ENCODE measurements at places on chromosomes 13 and 19.

DNA sequence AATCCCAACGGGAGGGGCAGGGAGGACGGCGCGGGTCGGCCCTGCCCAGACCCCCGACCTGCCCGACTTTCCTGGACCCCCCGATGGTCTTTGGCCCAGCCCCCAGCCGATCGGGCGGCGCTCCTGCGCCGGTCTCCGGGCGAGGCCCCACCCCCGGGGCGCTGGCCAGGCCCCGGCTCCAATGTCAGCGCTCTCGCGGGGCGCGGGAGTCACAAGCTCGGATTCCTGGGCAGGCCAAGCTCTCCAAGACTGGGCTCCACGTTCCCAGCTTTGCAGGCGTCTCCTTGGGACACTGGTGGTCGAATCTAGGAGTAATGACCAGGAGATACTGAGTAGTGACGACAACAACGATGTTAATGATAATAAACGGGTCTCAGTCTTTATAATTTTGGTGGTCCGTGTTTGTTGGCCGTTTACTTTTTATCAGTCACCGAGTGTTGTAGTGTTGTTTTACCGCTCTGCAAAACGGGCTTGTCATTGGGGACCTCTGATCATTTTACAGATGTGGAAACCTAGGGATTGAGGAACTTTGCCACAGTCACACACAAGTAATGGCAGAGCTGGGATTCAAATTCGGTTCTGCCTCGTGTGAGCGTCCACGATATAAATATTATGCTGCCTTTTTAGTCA, 545 bp downstream of the RAD23A start:
- DNase-seq: no peak

- DNase-seq: no peak
These were observed 238.3 kb upstream of the MAB21L1 start for GRCh38 chr13:35714588-35715377.

DNA sequence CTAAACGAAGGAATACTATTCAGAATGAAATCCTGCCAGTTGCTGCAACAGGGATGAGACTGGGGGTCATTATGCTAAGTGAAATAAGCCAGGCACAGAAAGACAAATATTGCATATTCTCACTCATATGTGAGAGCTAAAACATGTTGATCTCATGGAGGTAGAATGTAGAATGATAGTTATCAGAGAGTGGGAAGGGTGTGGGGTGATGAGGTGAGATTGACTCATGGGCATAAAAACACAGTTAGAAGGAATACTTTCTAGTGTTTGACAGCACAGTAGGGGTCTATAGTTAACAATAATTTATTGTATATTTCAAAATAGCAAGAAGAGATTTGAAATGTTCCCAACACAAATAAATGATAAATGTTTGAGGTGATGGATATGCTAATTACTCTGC, 7.8 kb upstream of the OR7C2 start:
- no peak for DNase-seq

GRCh38 chr13:111270126-111270525, 50.3 kb upstream of the TEX29 start:
- no peak for DNase-seq

DNA sequence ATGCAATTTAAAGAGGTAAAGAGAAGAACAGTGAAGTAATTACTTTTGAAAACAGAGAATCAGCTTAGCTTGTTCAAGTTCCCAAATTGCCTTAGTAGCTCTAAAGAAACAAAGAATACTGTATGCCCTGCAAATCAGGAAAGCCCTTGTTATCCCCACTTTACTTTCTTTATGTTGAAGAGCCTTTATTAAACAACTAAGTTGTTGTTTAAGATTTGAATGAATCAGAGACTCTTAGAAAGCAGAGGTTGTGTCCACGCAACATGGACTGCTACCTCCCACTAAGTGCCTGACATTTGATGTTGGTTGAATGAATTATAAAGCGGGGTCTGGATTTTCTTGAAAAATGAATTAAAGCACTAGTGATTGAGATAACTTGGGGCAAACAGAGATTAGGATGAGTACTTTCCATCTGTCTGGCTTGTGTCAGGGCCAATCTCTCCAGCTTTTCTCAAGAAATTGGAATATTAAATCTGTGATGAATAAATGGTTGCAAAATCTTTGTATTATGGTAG, 214.7 kb downstream of the POSTN start:
- no peak for DNase-seq

- DNase-seq: no peak
These were observed 504.4 kb downstream of the FGF9 start for GRCh38 chr13:22175241-22175640.

DNA sequence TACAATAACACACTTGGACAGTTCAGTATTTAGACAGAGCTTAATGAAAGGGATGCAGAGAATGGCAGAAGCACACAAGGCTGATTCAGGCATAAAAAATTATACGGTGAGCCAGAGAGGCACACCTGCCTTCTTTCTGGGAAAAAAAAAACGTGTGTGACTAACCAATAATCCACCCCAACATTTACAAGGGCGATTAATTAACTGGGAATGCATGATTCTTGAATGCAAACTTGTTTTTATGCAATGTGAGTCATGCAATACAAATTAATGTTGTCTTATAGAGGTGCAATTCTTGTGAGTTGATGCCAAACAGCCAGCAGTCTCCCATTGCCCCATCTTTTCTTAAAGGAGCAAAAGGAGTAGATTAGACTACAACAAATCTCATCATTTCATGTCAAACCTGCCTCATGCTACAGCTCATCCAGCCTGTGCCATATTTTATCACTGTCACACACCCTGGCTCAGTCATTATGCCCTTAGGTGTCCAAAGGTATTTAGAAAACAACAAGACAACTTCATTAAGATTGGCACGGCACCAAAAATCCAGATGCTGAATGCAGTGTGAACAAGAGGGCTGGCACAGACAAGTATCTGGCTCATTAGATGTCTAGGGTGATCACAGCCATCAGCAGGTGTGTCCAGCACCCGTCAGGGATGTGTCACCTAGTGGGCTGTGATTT, 721.1 kb downstream of the EFNB2 start:
- no peak for DNase-seq

DNA sequence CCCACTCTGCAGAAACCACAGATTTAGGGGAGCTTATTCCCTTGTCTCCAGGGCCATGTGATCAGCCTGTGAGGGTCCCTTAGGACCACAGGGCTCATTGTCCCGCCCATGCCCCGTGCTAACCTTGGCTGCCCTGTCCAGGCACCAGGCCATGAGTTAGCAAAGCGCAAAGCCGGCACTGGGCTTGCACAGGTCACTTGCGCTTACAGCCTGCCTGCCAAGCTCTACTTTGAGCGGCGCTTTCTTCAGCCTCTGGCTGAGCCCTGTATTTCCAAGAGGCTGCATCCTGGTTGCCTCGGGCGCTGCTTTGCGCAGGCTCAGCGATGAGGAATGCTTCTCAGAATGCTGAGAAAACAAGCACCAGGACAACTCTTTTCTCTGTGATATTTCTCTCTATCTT, 188.0 kb downstream of the TDRD3 start:
- no peak for DNase-seq

DNA sequence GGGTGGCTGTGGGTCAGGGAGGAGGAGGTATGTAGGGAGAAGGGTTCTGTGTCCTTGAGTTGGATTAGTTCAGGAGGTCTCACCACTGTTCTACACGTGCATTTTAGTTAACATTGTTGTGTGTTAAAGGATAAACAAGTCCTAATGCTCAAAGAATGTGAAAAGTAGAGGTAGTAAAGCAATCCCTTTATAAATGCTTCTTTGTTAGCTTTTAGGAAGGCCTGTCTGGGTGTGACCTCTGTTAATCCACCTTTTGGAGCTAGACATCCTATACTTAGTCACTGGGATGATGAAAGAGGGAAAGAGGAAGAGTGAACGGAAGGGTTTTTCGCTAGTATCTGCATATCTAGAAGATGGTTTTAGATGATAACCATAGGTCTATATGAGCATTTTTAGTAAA, 42.2 kb upstream of the FLT1 start:
- DNase-seq: no peak

DNA sequence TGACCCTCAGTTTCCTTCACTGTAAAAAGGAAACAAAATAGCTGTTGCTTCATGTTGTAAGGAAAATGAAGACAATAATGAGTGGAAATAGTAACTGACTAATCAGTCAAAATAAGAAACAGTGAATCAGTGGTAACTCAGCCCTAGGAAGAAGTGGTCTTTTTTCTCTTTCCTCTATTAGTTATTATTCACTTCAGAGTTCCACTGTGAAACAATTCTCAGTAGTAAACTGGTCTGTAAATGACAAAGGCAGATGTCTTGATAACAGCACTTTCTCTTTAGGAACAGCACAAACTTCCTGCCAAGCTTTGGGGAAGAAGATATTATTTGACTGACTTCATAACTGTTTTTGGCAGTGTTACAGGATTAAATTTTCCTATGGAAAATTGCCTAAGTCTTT, 600.5 kb upstream of the KLHL1 start:
- no peak for DNase-seq

- DNase-seq: no peak
These were observed 145.3 kb downstream of the POSTN start for GRCh38 chr13:37453246-37453645.

- DNase-seq: no peak
These were observed 540 bp upstream of the USE1 start for GRCh38 chr19:17214508-17215126.

DNA sequence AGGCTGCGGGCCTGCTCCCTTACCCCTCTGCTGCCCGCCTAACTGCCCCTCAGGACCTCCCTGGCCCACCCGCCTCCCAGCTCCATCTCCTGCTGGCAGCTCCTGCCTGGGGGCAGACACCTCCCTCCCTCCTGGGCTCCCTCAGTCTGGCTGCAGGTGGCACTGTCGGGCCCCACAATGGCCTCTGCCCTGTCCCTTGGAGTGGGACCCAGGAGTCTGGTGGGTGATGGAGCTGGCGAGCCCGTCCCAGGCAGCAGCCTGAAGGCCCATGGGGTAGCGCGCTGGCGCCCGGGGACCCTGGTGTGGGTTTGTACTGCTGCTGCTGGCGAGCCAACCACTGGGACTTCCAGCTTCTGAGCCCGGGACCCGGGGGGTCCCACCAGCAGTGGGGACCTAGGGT, 83.6 kb downstream of the KDM4B start:
- no peak for DNase-seq

DNA sequence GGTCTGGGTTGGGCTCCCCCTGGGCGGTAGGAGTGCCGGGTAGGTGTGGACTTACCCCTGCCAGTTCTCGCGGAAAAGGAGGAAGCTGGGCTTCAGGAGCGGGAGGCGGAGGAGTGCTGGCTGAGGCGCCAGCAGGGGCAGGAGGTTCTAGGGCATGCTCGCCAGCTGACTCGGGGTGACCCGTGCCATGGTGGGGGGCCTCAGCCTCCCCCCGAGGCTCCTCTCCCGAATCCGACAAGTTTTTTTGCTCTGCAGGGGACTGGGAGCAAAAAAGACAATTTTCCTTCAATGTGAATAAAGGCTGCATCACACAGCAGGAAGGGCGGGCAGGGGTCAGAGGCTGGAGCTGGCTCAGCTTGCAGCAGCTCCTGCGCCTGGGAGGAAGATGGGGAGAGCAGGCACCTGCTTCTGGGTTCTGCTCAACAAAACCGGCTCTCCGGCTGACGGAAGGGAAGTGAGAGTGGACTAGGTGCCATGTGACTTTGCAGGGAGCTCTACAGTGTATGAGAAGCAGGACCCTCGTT, 26.5 kb downstream of the RANBP3 start:
- no peak for DNase-seq

DNA sequence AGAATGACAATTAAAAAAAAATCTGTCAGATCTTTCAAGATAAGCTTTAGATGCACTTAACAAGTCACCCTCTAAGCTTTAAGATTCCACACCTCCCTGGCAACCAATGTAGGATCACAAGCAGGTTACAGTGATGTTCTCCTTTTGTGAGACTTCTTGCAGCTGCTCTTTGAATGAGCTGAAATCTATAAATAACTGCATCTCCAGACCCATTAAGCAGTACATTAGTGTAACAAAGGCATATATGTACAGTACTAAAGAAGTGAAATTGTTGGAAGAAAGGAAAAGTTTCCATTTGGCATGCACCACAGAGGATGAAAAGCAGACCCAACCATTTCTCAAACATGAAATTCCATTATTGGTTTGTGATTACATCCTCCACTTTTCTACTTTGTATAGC, 364.7 kb downstream of the ENOX1 start:
- DNase-seq: no peak

- DNase-seq: no peak
These were observed 813 bp downstream of the ZNF562 start for GRCh38 chr19:9673912-9674662.

GRCh38 chr19:2240881-2241760, 4.5 kb downstream of the SF3A2 start:
- DNase-seq: no peak

DNA sequence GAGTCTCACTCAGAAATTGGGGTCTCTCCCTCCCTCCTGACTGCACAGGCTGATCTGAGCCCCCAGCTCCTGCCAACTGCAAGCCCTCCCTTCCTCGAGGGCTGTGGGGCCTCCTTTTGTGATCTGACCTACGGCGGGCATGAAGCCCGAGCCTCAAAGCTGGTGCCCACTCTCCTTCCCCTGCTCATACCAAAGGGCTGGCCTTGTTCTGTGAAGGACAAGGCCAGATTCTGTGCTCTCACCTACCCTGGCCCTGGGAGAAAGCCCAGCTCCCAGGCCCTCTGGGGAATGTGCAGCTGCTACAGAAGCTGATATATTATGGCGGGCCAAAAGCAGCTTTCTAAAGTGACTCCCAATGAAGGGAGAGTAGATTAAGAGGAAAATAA, 9.0 kb upstream of the ECH1 start:
- no peak for DNase-seq

DNA sequence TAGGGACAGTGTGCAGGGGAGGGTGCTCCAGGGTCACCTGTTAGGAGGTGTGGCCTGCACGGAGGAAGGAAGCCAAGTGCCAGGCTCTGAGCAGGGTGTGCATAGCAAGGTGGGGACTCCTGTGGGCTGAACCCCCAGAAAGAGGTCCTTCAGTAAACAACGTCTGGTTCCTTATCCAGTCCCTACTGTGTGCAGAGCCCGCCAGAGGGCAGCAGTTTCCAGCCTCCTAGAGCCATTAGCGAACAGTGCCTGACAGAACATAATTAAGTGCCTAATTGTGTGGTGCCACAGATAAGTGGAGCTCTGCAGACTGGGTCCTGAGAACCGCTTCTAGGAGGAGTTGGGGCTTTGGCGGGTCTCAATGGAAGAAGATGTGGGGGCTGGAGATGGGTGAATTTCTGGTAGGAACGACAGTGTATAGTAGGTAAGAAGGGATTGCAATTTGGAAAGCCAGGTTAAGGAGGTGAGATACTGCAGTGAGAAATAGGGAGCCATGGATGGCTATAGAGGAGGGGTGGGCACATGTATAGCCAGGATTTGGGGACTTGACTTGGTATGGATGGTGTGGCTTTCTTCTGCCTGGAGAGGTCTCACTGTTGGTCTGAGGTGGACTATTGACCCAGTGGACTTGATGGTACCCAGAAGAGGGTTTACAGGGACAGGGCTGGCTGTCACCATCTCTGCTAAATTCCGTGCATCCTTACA, 323.1 kb downstream of the ZNF536 start:
- no peak for DNase-seq

DNA sequence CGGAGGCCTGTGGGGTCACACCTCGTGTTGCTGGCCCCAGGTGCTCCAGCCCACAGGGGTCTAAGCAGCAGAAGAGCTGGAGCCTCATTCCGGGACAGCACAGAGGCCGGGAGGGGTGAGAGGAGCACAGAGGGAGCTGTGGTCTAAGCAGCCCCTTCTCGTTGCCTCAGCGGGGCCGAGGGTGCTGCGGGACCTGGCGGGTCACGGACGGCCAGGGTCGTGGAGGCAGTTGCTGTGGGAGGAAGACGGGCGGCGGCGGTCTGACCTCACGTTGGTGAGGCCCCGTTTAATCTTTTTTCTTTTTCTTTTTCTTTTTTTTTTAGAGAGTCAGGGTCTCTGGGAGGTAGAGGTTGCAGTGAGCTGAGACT, 21.7 kb downstream of the PIAS4 start:
- no peak for DNase-seq

- DNase-seq: no peak
These were observed 20.3 kb downstream of the ZC3H4 start for GRCh38 chr19:47093254-47093653.
